ENCODE measurements at places on chromosomes 11 and 22.
A peak's percentile ranks its signal among the peaks of the same experiment; 100 is the strongest.

- DNase-seq = peak; percentile 75
Observed at GRCh38 chr11:19712281-19713195, at the start of gene NAV2. NAV2 (plus strand) TSS chr11:19712837; CDS start chr11:19713696, 859 bp downstream.

DNA sequence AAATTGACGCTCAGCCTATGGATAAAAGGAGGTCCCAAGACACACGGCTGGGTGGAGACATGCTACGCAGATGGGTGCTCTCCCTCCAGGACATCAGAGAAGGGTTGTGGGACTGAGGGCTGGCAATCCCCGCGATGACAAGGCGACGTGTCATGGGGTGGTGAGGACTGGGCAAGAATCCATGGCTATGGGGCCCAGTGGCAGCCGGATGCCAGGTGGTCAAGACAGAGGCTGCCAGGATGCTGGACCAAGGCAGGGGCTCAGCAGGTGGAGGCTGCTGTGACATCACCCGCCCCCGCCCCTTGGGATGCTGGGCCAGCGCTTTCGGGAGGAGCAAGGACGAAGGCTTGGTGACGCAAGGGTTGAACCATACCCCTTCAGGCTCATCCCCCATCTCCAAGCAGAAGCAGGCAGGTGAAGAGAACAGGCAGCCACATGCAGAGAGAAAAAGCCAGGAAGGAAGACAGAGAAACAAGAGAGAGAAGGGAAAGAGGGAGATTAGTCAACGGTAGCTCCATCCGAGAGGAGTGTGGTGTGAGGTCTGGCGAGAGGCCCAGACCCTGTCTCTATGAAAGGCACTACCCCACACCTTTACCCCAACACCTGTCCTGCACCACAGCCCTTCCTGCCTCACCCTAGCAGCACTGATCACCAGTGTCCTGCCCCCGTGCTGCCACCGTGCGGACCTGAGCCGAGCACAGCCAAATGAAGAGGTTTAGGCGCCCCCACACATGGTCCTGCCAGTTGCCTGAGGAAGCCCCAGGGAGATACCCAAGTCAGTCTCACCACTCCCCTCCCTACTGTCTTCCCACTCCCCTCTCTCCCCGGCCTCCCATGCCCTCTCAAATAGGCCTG is 24.1 kb upstream of the RASL10A start:
- no peak for DNase-seq

- DNase-seq = no peak
Observed at GRCh38 chr11:107076832-107077231, 58.6 kb upstream of the GUCY1A2 start.

- no peak for DNase-seq
Observed at GRCh38 chr11:107631043-107631442, 40.1 kb downstream of the ELMOD1 start.

DNA sequence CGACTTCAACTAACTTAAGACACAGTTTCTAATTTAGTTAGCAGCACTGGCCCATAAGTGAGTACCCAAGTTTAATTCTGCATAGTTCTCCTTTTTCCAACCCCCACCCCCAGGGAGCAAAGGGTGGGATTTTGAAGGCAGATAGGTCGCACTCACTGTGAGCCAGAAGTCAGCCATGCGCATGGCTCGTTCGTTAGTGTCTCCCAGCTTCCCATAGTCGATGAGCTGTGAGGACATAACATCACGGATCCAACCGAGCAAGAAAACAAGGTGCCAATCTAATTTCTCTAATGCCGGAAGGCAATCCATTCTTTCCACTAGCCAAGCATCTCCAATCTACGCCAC is 577 bp downstream of the MRPL17 start:
- DNase-seq = no peak

- DNase-seq = no peak
Observed at GRCh38 chr22:21695430-21696085, 29.7 kb downstream of the PPIL2 start.

- DNase-seq = no peak
Observed at GRCh38 chr11:122773781-122774266, 64.5 kb upstream of the CRTAM start.
